Sigmoid colon (tissue), 7 donors: ENCODE measurements at places on chromosomes 1 and 21. TPM values are rescaled to one million over a fixed set of nuclear protein-coding genes. Genes with fewer than 3 reads are reported as not detected.

- peaks cover 19% of the 10 kb centered on the region for H3K27me3 ChIP-seq
- no peak for DNase-seq
- no peak overlapping the region for H3K4me3 ChIP-seq
- no peaks in the 10 kb centered on the region for H3K4me1 ChIP-seq
- H3K27ac ChIP-seq, result no peak overlapping the region
Measured at GRCh38 chr1:159218649-159219636, 14.3 kb downstream of the ACKR1 start.

DNA sequence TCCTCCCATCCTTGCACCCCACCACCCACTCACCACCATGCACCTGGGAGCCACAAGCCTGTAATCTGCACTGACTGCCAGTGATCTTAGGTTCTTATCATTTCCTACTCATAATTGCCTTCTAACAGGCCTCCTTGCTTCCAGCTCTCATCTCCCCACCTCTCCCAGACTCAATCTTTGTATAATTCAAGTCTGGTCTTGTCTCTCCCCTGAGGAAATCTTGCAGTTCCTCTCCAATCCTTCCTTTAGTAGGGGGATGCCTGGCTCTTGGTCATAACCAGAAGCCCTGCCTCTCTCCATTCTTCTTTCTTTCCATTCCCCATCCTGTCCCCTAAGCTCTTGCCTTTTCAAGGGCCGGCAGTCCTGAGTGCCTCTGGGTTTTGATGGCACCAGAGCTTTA, 27.8 kb downstream of the PIGM start:
- no peak overlapping the region for H3K4me3 ChIP-seq
- H3K4me1 ChIP-seq, result no peaks in the 10 kb centered on the region
- DNase-seq, result no peak
- H3K27ac ChIP-seq, result no peak overlapping the region
- H3K27me3 ChIP-seq, result no peaks in the 10 kb centered on the region

Gene PPM1J
- total RNA-seq, result 0.36 TPM

GRCh38 chr1:84170171-84170570, 26.1 kb downstream of the PRKACB start:
- peaks cover 9% of the 10 kb centered on the region for H3K4me1 ChIP-seq
- no peaks in the 10 kb centered on the region for H3K36me3 ChIP-seq
- H3K27me3 ChIP-seq, result no peaks in the 10 kb centered on the region
- H3K27ac ChIP-seq, result no peak overlapping the region

DNA sequence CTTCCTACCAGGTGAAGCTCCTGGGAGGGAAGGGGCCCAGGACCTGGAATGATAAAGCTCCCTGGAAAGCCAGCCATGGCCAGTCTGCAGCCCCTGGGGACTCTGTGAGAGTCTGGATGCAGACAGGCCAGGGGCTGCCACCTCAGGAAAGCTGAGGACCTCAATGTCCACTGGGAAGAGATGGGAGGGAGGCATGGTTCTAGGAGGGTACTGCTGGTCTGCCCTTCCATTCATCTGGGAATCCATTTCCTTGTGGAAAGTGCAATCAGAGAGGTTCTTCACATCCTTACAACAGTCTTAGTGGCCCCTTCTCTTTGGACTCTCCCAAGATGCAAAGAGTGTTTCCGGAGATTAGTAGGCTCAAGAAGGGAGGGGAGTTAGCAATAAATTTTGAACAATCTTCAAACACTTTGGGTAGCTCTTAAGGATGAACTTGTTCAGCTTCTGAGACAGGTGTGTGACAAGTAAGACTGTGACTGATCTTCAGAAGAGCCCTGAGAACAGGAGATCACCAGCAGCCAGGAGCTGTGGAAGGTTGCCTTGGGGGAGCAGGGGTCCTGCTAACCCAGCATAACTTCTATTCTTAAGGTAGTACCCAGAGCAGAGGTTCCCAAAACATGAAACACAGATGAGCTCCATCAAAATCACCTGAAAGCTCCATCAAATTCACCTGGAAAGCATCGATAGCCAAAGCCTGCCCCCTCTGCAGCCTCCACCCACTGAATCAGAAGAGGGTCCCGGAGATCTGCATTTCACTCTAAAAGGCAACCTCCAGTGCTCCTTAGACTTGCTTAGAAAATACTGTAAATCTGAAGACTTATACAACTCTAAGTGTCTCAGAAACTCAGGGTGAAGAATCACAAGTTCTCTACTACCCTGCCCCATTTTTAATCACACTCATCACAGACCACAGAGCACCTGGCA, 616 bp upstream of the LAX1 start:
- no peak for DNase-seq
- H3K4me1 ChIP-seq, result no peaks in the 10 kb centered on the region
- no peak overlapping the region for H3K4me3 ChIP-seq
- no peak overlapping the region for H3K27ac ChIP-seq
- H3K27me3 ChIP-seq, result no peaks in the 10 kb centered on the region

DNA sequence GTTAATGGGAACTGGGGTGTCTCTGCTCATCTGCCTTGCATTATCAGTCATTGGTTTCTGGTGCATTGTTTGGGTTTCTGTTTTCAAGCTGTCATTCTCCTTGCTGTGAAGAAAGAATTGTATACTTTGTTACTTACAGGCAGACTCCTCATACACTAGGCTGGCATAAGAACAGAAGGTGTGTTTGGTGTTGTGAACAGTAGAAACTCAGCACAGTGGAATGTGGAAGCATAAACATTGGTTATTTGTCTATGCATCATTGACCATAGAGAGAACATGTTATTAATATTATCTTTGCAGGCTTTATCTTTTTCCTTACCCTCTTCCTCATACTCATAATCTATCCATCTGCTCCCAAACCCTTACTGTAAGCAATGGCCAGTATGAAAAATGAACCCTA, 18.2 kb downstream of the C1orf87 start:
- H3K27me3 ChIP-seq, result no peaks in the 10 kb centered on the region
- no peaks in the 10 kb centered on the region for H3K4me1 ChIP-seq
- no peak overlapping the region for H3K4me3 ChIP-seq
- no peak for DNase-seq
- H3K27ac ChIP-seq, result no peak overlapping the region

DNA sequence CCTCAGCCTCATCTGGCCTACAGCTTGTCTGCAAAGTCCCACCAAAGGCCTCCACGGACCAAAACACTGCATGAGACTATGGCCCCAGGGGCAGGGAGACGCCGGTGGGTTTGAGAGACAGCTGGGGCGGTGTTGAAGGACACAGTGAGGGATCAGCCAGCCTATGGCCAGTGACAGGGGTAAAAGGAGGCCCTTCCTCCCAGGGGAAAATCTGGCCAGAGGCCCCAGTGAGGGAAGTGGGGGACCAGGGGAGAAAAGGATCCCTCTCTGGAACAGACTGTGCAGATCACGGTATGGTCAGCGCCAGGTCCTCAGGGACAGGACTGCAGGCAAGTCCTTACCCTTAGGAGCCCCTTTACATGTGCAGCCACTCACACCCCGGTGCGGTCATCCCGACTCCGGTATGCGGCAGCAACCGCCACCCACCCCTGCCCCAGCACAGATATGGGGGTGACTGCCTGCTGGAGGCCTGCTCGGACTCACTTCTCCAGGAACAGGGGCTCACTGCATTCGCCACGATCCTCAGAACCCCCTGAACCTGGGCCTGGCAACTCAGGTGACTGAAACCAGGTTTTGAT, 1.3 kb downstream of the CERS2 start:
- H3K27me3 ChIP-seq, result no peaks in the 10 kb centered on the region
- peaks cover 5% of the 10 kb centered on the region for H3K36me3 ChIP-seq
- DNase-seq, result no peak
- peak overlapping the region; percentile 93 for H3K27ac ChIP-seq

DNA sequence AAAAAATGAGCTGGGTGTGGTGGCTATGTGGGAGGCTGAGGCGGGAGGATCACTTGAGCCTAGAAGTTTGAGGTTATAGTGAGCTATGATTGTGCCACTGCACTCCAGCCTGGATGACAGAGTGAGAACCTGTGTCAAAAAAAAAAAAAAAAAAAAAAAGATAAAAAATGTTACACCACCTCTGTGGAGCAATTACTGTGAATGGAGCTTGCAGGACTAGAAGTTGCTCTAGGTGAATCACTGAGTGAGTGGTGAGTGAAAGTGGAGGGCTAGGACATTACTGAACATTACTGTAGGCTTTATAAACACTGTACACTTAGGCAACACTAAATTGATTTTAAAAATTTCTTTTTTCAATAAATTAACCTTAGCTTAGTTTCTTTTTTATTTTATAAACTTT, 21.9 kb downstream of the TLCD4 start:
- H3K36me3 ChIP-seq, result no peaks in the 10 kb centered on the region
- H3K4me3 ChIP-seq, result no peak overlapping the region
- H3K27ac ChIP-seq, result no peak overlapping the region
- no peak for DNase-seq

GRCh38 chr1:91545506-91546300, 45.1 kb downstream of the CDC7 start:
- peaks cover 7% of the 10 kb centered on the region for H3K4me1 ChIP-seq
- H3K27me3 ChIP-seq, result no peaks in the 10 kb centered on the region
- no peak overlapping the region for H3K4me3 ChIP-seq
- no peak for DNase-seq

- DNase-seq, result no peak
- H3K36me3 ChIP-seq, result no peaks in the 10 kb centered on the region
Measured at GRCh38 chr1:245316784-245317183, 162.0 kb downstream of the KIF26B start.

Gene LEFTY1
- not detected for total RNA-seq
